ENCODE measurements at places on chromosomes 11 and 22.
A peak's percentile ranks its signal among the peaks of the same experiment; 100 is the strongest.

GRCh38 chr11:43694477-43694876 is 13.9 kb downstream of the HSD17B12 start:
- no peak for DNase-seq

DNA sequence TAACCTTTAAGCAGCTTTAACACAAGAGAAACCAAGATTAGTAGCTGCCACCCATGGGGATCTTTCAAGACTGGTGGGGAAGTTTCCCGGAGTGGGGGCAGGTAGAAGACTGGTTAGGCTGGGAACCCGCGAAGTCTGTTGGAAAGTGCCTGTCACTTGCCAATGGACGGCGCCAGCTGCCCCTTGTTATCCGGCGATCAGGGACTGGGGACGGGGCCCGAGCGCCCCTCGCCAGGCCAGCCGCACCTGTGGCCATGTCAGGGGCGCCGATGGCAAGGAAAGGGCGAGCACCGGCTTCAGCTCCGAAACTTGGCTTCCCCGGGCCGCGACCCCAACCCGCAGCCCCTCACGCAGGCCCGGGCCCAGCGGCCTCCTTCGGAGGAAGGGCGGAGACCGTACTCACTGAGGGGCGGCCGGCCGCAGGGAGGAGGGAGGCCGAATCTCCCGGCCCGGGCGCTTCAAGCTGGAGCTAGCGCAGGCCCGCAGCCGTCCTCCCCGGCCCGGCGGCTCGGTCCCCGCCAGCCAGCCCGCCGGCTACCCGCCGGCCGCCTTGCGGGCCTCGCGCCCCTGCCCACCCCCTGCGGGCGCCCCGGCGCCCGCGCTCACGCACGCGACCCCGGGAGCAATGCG is 539 bp downstream of the EIF4ENIF1 start:
- peak; percentile 38 for DNase-seq

DNA sequence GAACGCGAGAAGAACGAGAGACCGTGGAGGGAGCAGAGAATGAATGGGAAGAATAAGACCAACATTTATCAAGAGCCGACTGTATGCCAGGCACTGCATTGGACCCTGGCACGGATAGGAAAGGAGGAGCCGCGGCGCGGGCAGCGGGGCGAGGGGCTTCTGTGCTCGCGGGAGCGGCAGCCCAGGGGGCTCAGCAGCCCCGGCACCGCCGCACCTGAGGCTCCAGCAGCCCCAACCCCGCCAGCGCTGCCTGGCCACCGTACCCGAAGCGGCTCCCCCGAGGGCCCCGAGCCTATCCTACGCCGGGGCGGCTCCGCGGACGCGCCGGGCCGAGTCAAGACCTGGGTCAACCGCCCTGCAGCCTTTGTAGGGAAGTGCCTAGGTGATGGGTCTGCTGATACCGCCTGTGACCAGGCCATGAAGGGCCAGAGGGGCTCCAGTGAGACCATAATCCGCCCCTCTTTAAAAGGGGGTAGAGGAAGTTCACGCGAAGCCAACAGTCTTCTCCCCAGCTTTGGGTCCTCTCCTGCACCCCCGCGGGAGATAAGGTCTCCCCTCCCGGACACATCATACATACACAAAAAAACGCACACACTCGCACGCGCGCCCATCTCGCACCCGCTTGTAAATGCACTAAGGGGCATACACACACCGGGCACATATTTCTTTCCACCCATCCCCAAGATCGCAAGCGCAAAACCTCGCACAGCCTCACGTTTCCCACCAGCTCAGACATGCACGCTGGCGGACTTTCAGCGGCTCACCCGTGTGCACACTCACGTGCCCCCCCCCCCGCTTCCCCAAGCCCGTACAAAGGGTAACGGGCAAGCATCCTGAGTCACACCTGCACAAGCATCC is 935 bp upstream of the RTN4RL2 start:
- peak; percentile 40 for DNase-seq

- DNase-seq: no peak
Measured at GRCh38 chr11:1120532-1121330, 37.0 kb upstream of the MUC5AC start.

Measured in activated naive CD8-positive, alpha-beta T cell treated with anti-CD3 and anti-CD28 coated beads for 36 hours (primary cell).